ENCODE measurements at places on chromosomes 5 and 9.

- DNase-seq = no peak
Observed at GRCh38 chr5:122362361-122362760, 50.3 kb downstream of the SNCAIP start.

- DNase-seq = no peak
Observed at GRCh38 chr9:108547411-108548135, 308.2 kb downstream of the ACTL7B start.

- DNase-seq = no peak
Observed at GRCh38 chr5:28576022-28576421, 1537.6 kb upstream of the CDH9 start.

GRCh38 chr5:113118765-113119164 lies 142.2 kb downstream of the DCP2 start:
- no peak for DNase-seq

- DNase-seq = no peak
Observed at GRCh38 chr9:15543047-15543813, 9.6 kb upstream of the CCDC171 start.

GRCh38 chr5:38582293-38582974 lies 26.0 kb upstream of the LIFR start:
- DNase-seq = no peak

DNA sequence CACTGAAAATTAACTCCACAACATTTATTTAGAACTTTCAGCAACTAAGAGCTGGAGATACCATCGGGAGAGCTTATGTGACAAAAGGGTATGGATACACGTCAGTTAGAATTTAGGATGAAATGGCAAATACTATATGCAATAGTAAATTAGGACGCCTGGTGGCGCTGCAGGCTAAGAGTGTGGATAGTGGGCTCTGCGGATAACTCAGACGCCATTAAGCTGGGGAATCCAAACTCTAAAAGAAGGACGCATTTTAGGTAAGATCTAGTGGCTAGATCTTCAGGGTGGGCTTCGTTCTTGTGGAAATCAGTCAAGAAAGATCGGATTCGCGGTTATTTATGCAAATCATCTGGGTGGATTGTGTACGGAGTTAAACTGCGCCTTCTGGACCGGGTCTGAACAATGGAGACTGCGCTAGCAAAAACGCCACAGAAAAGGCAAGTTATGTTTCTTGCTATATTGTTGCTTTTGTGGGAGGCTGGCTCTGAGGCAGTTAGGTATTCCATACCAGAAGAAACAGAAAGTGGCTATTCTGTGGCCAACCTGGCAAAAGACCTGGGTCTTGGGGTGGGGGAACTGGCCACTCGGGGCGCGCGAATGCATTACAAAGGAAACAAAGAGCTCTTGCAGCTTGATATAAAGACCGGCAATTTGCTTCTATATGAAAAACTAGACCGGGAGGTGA lies at the start of gene PCDHB5:
TSS of gene PCDHB5 (plus strand) at position 177 of the 688 bp plus-strand sequence. CDS start at position 406, 229 bp downstream.
- no peak for DNase-seq

- DNase-seq = no peak
Observed at GRCh38 chr9:1077616-1078015, 27.5 kb downstream of the DMRT2 start.

- DNase-seq = no peak
Observed at GRCh38 chr9:88949961-88950340, 41.3 kb upstream of the S1PR3 start.

DNA sequence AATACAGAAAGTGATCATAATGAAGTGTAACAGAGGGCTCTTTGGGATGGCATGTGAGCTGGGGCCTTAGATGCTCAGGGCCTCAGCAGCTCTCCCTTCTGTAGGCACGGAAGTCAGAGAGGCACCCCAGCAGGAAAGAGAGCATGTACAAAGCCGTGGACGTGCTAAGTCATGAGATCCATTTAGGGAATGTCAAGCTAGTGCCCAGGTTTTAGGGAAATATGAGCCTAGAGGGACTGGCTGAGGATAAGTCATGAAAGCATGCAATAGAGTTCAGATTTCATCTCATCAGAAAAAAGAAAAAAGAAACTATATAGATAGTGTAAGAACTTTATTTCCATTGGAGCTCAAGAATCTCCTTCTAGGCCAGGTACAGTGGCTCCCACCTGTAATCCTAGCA lies 379.5 kb upstream of the KLF4 start:
- no peak for DNase-seq

GRCh38 chr5:178319541-178320041 lies 87.0 kb upstream of the PHYKPL start:
- peak; percentile 70 for DNase-seq

DNA sequence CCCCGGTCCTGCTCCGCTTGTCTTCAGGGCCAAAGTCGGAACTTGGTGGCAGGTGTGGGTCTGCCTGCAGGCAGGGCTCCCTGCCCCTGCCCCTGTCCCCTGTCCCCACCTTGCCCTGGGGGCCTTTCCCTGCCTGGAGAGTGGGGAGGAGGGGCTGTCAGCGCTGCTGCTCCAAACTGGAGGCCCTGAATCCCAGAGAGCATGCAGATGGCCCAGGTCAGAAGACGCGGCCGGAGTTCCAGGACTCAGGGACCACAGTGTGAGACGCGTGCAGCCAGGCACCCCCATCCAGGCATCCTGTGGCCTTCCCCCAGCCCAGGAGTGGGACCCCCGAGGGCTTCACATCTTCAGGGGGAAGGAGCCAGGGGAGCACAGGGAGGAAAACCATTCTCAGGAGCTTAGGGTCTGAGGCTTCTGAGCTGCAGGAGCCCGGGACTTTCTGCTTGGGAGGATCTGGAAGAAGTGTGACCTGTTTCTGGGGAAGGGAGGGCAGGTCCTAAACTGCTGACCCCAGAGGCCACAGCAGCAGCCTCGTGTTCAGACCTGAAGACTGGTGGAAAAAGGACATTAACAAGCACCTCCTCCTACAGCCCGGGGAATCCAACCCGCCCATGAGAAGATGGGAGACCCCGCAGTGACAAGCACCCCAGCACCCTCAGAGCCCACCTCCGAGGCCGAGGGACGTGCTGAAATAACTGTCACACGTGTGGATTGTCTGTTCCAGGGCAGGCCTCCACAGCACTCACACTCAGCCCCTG lies 38.0 kb downstream of the RASGEF1C start:
- DNase-seq = peak; percentile 58

DNA sequence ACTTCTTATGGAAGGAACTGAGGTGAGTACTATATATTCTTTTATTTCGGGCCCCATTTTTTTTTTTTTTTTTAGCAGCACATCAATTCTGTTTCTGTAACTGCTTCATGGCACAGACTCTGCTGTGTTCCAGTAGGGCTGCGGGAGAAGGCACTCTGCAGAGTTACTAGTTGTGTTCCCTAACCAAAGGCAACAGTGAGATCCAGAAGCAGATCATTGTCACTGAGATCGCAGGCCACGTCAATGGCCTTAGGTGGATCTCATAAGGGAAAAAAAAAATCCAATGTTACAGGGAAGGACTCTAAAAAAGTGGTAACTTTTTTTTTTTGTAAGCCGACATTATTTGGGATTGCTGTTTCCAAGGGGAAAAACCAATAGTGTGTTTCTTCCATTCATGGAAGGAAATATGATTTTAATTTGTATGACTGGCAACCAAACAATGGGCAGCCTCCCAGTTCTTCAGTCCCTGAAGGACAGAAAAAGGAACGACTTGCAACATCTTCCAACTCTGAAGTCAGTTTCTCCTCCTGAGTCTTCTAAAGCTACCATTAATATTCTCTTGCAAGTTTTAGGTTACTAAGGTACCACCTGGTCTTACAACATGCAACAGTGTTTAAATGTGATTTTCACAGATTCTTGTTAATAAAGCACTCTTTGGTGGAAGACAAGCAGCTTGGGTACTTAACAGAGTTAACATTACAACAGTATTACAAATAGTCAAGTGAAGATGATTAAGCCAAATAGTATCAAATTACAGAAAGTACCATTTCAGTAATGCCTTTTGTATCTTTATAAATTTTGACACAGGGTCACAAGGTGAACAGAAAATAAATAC lies 52.8 kb downstream of the HABP4 start:
- DNase-seq = no peak

- DNase-seq = no peak
Observed at GRCh38 chr5:33867241-33867640, 24.5 kb downstream of the ADAMTS12 start.

DNA sequence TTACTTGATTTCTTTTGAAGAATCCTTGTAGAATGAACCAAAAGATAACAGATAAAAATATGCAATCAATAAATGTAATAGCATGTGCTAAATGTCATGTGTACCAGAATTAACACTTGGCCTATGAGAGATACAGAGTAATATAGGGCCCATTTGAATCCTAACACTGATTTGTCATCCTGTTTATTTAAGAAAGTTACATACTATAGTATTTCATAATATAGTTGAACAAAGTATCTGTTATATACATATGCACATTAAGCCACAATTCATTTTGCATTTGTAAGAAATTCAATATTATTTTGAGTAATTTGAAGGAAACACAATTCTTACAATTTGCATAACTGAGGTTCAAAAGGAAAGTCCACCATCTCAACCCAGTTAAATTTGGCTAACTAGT lies 389.5 kb downstream of the PDE4D start:
- DNase-seq = no peak

- no peak for DNase-seq
Observed at GRCh38 chr9:134724912-134725604, 83.5 kb downstream of the COL5A1 start.

- DNase-seq = no peak
Observed at GRCh38 chr5:152309926-152310450, 95.1 kb downstream of the NMUR2 start.

DNA sequence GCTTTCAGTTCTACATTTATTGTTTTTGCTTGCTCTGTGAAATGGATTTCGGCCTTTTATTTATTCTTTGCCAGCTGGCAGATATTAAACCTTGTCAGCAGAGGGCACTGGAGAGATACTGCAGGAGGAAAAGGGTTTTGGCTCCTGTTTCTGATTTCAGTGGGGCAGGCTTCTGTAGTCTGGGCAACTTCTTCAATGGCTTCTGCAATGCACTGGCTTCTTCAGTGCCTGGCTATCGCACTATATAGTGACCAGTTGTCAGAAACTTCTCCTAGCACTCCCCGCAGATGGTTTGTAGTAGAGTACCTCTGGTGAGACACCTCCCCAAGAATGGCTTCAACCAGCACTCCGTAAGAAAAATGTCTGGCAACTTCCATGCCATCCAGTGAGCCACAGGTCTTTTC lies 3.2 kb upstream of the NFX1 start:
- DNase-seq = no peak

DNA sequence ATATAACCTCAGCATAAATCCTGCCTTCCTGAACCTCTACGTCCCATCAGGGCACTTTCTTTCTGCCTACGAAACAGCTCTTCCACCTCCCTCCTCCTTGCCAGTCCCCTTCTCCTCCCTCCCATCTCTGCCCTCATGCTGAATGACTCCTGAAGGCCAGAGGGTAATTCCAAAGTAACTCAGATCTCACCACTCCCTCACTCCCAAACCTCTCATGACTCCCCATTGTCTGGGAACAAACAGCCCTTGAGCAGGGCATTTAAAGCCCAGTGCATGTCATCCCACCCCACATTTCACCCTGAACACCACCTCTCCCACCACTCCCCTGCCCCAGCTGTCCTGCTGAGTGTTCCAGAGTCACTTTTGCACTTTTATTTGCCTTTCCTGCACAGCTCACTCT lies 8.9 kb upstream of the FBP1 start:
- no peak for DNase-seq

DNA sequence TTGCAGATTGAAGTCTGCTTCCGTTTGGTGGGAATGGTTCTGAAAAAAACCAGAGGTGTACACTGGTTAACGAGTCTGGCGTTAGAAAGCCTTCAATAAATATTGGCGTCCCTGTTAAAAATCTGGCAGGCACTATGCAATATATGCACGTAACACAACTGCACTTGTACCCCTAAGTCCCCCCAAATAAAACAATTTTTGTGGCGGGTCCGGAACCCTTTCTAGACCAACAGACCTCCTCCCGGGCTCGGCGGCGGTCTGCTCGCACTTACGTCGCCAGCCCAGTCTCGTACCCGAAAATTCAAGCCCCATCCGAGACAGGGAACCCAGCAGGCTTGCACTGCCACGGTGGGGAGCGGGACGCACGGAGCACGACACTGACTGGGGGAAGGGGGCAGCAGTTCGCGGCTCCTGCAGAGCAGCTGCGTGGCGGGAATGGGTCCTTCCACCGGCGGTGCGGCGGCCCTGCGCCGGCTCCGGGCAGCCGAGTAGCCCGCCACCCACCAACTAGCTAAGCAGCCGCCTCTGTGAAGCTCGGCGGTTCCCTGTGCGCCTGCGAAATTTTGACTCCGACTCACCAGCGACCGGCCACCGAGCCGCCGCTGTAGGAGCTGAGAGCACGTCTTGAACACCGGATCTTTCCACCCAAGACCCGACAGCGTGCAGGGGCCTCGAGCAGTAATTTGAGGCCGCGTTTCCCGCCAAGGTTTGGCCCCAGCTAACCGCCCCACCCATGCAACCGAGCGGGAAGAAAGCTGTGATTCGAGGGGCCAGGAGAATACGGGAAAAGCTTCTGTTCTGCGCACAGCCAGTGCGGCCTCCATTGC lies 3.9 kb downstream of the MCIDAS start:
- DNase-seq = no peak
